H7 (cell line): ENCODE measurements at places on chromosomes 3 and 15. TPM values are rescaled to one million over a fixed set of nuclear protein-coding genes. Genes with fewer than 3 reads are reported as not detected.
A peak's percentile ranks its signal among the peaks of the same experiment; 100 is the strongest.

The SAMMSON gene
- total RNA-seq, result 0.04 TPM in 1 of 2 replicates, not detected in the other

The SMCO1 gene
- not detected in 2 replicates for total RNA-seq

The SHC4 gene
- total RNA-seq, result 0.03 and 1.1 TPM in 2 replicates

DNA sequence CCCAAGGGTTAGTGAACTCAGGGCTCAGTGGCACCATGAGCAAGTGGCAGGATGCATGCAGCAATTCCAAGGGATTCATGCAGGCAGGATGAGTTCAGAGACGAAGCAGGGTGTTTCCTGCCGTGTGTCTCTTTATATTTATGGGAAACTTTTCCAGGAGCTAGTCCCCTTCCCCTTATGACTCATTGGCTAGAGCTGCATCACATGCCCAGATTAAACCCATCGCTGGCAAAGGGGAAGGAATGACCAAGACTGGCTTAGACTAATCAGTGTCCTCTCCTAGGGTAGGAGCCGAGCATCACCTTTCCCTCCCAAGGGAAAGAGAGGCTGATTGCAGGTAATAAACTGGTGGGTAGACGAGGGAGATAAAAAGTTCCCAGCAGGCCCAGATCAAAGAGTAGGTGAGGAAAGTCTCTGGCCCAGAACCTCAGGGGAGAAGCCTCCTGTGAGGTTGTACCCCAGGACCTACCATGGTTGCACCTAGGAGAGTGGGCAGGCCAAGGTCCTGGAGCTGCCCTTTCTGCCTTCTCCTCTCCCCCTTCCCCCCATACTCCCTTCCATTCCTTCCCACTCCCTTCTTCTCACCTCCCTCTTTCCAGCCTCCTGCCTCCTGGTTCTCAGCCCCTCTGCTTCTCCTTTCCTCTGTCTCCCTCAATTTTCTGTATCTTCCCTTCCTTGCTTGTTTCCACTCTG, 67.8 kb upstream of the ITGA11 start:
- peak; percentile 3 for DNase-seq

DNA sequence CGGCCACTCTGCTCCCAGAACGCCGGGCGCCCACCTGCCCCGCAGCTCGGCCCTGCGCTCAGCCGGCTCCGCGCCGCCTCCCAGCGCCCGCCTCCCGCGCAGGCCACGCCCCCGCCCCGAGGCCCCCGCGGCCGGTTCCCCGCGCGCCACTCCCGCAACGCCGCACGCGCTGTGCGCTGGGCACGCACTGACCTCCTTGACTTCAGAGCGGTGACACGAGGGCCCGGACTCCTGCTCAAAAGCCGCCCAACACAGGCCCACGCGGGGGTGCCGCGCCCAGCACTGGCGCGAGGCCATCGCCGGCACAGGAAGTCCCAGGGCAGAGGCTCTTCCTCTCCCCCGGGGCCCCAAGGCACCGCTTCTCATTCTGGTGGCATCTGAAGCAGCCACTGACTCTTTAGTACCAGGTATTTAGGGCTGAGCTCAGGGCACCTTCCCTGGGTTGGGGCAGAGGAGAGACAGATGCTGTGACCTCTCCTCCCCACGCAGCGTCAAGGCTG, 12.4 kb downstream of the TNK2 start:
- peak; percentile 94 for DNase-seq

The GOLGA8G gene
- total RNA-seq, result not detected in 2 replicates

DNA sequence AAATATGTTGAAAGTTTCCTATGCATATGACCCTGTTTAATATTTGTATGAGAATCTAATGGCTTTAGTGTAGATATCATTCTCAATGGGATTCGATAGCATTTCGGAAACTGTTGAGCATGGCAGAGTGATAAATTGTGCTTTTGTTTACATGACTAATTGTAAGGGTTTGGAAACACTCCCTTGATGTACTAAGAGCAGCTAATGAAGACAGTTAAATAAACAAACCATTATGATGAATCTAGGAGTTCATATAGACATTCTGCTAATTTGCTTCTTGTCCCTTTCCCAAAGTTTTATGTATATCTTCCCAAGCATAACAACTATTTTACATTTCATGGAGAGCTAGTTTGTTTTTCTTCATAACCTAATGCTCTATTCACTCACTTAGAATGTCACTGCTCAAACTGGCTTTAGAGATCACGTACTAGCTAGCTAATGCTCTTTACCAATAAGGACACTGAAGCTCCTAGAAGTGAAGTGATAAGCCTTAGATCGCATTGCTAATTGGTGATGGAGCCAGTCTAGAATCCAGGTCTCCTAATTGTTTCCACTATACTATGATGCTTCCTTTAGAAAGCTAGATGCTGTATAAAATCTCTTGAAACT, 140.8 kb downstream of the TP63 start:
- DNase-seq, result no peak

- no peak for DNase-seq
Measured at GRCh38 chr3:100155128-100155527, 40.8 kb upstream of the FILIP1L start.

DNA sequence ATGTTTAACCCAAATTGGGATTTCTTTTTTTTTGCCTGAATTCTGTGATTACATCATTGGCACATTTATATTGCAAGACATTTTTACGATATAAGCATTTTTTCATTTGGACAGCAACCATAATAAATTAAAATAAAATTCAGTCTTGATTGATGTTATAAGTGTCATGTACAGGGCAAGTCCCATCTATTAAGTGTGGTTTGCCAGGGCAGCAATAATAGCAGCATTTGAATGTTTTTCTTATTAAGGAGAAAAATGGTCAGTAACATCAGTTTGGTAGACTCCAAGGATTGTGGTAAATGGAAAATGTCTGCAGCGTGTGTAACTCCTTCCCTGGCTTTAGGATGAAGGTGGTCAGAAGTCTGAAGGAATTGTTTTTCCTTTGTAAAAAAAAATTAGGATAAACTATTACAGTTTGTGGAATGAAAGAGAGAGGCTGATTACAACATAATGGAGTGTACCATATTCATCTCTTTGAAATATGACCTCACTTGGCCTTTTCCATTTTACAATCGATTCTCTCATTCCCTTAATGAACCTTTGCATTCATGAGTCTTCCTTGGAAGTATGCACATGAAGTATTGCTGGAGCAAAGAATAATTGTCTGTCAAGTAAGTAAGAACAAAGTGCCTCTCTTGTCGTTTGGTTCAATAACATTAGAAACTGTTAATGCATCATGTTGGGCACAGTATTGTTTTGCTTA, 405.4 kb upstream of the THRB start:
- no peak for DNase-seq

DNA sequence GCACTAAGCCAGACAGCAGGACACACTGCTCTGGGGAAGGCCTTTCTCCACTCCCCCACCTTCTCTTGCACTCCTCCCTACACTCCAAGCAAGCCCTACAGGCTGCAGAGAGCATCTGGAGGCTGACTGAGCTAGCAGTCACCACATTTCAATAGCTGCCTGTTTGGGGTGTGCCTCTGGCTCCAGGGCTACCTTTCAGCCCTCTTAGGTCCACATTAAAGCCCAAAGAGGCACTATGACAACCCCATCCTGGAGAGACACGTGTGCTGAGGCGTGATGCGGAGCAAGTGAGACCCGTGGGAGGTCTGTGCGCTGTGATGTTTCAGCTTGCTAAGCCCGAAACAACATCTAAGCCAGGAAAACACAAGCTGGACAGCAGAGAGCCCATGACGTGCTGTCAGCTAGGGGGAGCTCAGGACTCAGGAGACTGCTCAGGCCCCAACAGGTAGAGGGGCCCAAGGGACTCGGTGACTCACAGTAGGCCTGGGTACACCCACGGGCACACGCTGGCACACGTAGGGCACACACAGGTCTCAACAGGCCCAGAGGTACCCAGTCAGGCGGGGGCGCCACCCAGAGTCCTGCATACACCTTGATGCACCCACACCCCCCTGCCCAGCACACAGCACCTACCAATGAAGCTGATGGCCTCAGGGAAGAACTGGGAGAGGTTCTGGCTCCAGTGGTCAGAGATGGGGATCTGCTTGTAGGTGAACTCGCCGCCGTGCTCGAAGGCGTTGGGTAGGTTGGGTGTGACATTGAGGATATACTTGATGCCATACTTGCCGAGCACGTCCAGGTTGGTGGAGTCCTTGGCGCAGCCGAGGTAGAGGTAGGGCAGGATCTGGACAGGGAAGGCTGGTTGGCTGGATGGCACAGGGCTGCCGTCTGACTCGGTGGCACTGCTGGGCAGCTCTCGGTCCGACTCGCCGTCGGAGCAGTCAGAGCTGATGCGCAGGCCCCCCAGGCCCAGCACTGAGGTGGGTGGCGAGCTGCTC, 2.8 kb downstream of the DUSP7 start:
- DNase-seq, result no peak

The LRRC2 gene
- 3.3 and 3.9 TPM in 2 replicates for total RNA-seq

DNA sequence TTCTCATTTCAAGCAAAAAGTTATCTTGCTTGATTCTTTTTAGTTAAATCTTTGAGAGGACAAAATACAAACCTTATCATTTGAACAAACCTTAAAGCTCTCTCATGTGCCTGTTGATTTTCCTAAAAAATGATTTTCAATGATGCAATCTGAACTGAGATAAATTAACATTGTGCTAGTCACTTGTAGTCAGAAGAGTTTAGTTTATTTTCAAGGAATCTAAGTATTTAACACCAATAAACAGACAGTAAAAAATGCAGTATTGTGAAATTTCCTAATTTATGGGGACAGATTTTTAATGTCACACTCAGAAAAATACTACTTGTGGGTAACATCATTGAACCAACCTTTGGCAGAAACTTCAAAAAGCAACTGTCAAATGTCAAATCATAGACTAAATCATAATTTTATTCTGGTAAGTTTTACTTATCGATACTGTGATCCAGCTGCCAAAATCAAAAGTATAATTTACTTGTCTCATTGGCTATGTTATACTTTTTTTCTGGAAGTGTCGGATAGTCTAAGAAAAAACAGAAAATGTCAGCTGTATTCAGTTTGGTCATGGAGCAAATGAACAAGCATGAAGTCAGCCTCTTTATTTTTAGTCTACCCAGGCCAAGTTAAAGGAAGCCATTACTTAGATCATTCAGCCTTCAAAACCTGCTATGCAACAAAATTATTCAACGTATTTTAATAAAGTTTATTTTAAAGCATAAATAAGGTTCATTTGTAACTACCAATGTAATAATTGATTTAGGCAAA, 52.4 kb upstream of the FNDC3B start:
- DNase-seq, result no peak

The CCR9 gene
- total RNA-seq, result not detected in 2 replicates

DNA sequence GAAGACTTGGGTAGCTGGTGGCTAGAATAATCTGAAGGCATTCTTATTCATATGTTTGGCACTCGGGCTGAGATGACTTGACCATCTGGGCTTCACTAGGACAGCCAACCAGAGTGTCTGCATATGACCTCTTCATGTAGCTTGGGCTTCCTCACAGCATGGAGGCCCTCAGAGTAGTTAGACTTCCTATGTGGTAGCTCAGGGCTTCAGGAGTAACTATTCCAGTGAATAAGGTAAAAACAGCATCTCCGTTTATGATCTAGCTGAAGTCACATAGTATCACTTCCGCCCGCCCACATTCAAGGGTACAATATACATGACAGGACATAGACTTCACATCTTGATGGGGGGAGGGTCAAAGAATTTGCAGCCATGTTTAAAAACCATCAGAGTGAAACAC, 18.9 kb upstream of the CMTM8 start:
- no peak for DNase-seq

GRCh38 chr3:155352900-155353490, 59.5 kb upstream of the STRIT1 start:
- DNase-seq, result no peak

The GOLGA8N gene
- 0.80 and 0.81 TPM in 2 replicates for total RNA-seq

GRCh38 chr15:69163141-69163669, 2.8 kb downstream of the GLCE start:
- DNase-seq, result no peak

- no peak for DNase-seq
Measured at GRCh38 chr3:94935738-94936580, 873.1 kb downstream of the NSUN3 start.

The RHOV gene
- total RNA-seq, result 2.0 and 2.1 TPM in 2 replicates

DNA sequence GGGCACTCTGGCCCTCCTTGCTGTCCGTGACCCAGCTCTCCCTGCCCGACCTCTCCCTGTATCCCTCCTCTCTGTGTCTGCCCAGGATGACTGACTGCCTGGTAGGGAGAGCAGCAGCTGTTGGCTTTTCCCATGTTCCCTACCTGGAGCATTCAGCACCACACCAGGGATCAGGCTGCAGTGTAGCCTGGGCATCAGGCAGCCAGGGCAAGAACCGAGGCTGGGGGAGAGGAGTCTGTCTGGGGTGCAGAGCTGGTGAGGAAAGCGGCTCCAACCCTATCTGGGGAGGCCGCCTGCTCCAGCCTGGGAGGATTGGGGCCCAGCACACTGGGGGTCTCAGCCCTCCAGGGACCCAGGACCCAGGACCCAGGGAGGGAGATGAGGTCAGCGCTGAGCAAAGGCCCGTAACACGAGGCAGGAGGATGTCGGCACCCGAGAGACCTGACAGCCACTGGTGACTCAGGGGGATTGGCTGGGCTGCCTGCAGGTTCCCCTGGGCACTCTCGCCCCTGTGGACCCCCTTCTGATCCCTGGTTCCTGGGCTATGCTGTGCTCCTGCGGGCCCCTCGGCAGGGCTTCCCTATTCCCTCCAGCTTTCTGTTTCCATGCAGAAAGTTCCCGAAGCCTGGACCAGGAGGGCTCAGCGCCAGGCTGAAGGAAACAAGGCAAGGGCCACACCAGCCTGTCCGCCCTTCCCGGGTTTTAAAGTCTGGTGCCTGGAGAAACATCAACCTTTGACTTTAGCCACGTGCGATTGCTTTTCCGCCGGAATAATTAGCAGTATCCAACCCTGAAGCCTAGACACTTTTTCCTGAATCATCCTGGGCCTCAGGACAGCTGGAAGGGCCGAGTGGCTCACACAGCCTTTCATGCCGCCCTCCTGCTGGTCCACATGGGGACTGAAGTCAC, 128.2 kb upstream of the MEF2A start:
- DNase-seq, result peak; percentile 69

- DNase-seq, result no peak
Measured at GRCh38 chr15:61331019-61331418, 101.9 kb upstream of the RORA start.

- DNase-seq, result no peak
Measured at GRCh38 chr3:155282385-155283091, 10.9 kb downstream of the STRIT1 start.

DNA sequence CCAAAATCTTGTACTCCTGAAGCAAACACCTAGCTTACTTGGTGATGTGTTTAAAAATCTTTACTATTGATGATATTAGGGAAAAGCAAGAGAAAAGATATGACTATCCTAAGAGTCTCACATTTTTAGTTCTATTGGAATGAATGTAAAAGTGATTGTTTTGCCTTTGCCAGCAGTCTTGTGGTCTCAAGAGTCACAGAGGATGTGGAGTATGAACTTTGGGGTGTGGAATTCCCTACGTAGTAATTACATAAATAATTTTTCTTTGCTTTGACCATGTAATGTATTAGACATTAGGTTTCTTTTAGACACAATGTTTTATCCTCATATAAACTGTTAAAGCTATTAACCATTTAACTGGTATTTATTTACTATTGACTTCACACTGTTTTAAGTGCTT, 387.6 kb downstream of the NAALADL2 start:
- DNase-seq, result no peak

The OR5H15 gene
- total RNA-seq, result not detected in 2 replicates

The EPHA3 gene
- 0.31 and 0.33 TPM in 2 replicates for total RNA-seq

DNA sequence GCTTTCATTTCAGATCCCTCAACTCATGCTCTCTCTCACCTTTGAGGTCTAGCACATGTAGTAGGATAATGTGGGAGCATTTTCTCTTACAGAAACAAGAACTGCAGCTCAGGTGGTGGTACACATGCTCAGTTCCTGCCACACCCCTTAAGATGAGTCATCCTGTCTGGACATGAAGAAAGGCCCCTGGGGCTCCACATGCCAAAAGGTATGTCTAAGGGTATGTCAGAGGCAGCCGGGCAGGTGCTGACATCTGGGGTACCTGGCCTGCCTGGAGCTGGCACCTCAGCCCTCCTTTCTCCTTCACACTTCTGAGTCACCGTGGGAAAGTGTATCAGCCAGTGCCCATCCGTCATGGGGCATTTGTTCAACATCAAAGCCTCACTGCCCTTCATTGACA, 209.9 kb downstream of the OCA2 start:
- DNase-seq, result no peak

The TAGLN3 gene
- total RNA-seq, result 3.5 and 4.5 TPM in 2 replicates
